ENCODE measurements at places on chromosomes 11 and 22.

- DNase-seq = no peak
Observed at GRCh38 chr11:112113539-112114457, 27.1 kb downstream of the SDHD start.

GRCh38 chr22:46537946-46538813 is 760 bp upstream of the CELSR1 start:
- DNase-seq = no peak

- no peak for DNase-seq
Observed at GRCh38 chr11:67044496-67044895, 12.2 kb upstream of the RHOD start.

- no peak for DNase-seq
Observed at GRCh38 chr11:79436919-79437277, 3.9 kb downstream of the TENM4 start.

- DNase-seq = no peak
Observed at GRCh38 chr11:34483106-34483874, 30.3 kb downstream of the ELF5 start.

- no peak for DNase-seq
Observed at GRCh38 chr11:9571763-9572115, 1.7 kb upstream of the WEE1 start.

DNA sequence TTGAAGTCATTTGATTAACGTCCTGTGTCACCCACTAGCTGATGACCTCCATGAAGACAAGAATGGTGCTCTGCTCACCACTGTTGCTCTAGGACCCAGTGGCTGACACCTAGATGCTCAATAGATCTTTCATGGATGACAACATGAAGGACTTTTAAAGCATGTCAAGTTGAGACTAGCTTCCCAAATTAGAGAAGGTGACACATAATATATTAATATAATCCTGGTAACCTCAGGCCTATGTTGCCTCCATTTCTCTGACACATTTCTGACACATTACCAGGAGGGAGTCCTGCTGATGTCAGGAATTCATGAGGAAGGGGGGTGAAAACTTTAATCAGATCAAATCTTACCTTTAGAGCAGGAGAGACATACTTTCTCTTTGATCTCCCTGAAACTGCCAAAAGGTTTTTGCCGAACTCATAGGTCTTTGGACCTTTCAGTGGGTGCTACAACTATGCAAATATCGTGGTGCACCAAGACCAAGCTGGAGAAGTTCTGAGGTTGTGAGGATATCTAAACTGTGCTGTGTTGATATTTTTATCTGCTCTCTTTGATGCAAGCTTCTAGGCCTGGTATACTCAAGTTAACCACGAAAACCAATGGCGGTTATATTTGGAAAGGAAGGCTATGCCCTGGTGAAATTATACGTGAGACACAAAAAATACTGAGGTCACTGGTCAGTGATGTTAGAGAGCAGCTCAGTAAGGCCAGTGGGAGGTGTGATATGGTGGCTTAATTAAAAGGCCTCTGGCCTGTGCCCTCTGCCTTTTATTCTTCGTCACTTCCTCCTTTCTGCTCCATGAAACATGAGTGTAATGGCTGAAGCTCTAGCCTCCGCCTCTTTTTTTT is 13.2 kb upstream of the AMPD3 start:
- DNase-seq = no peak

GRCh38 chr11:129374081-129374992 is 1.3 kb upstream of the BARX2 start:
- peak; percentile 16 for DNase-seq

- no peak for DNase-seq
Observed at GRCh38 chr11:134755535-134755934, 343.5 kb upstream of the B3GAT1 start.

- no peak for DNase-seq
Observed at GRCh38 chr11:62439785-62440602, 21.2 kb downstream of the SCGB1A1 start.

DNA sequence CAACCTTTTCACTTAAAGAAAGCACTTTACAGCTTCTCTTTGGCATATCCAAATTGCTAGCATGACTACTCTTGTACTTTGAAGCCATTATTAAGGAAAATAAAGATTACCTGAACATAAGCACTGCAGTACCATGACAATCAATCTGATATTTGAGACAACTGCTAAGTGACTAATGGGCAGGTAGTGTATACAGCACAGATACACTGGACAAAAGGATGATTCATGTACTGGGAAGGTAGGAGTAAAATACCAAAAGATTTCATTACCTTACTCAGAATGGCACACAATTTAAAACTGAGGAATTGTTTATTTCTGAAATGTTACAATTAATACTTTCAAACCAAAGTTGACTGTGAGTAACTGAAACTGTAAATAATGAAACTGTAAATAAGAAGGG is 1054.3 kb upstream of the TENM4 start:
- no peak for DNase-seq

DNA sequence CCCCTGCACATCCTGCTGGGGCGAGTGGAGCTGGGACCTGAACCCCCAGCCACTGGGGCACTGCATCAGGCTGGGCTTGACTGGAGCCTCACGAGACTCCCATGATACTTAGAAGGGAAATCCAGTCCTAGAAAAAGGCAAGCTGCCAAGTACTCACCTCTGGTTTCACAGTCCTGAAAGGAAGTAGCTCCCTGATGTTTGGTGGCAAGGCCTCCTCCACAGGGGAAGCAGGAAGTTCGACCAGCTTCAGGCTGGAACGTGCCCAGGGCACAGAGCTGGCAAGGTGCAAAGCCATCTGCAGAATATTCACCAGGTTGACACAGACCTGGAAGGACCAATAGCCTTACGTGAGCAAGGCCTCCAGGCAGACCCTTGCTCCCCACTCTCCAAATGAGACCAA is 26.8 kb upstream of the NRIP3 start:
- no peak for DNase-seq

GRCh38 chr11:70415642-70416395 is 17.5 kb downstream of the CTTN start:
- no peak for DNase-seq

- no peak for DNase-seq
Observed at GRCh38 chr22:38107692-38108515, 2.6 kb downstream of the BAIAP2L2 start.

GRCh38 chr11:129853518-129854231 is 38.0 kb downstream of the TMEM45B start:
- no peak for DNase-seq

DNA sequence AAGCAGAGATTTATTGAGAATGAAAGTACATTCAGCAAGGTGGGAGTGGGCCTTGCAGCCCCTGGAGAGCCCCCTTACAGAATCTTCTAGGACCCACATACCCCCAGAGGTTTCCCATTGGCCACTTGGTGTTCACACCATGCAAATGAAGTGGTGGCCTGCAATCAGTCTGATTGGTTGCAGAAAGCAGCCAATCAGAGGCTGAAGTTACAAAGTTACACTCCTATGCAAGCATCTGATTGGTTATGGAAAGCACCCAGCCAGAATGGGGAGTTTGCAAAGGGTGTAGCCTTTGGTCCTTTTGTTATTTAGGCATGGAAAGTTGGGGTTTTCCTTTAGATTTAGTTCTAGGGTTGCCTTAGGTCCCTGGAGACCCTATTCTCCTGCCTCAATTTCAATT is 34.9 kb downstream of the UVRAG start:
- no peak for DNase-seq

- DNase-seq = no peak
Observed at GRCh38 chr11:103433386-103434072, 324.3 kb downstream of the DYNC2H1 start.

DNA sequence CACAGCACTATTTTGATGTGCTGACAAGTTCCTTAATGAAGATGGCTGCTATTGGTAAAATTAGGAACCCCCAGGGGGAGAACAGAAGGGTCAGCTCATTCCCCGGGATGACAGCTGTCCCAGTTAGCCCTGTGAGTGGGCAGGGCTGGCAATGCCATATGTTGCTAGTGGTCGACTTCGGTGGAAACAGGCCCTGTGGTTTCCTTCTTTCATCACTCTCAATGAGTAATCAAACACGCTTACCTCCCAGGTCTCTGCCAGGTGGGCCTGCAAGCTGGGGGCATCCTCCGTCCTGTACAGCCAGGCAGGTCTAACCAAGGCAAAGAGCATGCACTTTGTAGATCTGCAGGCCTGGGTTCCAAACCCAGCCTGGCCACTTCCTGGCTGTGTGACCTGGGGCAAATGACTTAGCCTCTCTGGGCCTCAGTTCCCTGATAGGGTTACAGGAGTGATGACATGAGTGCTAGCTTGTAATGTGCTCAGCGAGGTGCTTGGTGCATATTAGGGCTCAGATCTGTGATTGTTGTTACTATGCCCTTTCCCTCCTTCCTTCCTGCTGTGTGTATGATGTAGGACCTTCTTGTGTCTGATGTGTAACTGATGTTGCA is 85.2 kb downstream of the TSPAN18 start:
- no peak for DNase-seq

DNA sequence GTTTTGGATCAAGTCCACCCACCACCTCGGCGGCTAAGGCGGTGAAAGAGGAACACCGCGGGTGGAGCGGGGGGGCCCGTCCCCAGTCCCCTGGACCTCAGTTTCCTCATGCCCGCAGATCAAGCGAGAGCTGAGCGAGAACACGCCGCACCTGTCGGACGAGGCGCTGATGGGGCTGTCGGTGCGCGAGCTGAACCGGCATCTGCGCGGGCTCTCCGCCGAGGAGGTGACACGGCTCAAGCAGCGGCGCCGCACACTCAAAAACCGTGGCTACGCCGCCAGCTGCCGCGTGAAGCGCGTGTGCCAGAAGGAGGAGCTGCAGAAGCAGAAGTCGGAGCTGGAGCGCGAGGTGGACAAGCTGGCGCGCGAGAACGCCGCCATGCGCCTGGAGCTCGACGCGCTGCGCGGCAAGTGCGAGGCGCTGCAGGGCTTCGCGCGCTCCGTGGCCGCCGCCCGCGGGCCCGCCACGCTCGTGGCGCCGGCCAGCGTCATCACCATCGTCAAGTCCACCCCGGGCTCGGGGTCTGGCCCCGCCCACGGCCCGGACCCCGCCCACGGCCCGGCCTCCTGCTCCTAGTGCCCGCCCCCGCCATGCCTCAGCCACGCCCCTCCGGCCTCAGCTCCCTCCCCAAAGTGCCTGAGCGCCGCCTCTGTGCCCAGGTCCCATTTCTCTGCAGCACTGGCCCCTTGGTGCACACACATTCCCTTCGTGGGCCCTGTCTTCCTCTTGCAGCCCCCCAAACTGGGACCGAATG is 12.7 kb downstream of the MAFF start:
- DNase-seq = no peak

- no peak for DNase-seq
Observed at GRCh38 chr22:43852573-43853327, 9.6 kb downstream of the SULT4A1 start.

DNA sequence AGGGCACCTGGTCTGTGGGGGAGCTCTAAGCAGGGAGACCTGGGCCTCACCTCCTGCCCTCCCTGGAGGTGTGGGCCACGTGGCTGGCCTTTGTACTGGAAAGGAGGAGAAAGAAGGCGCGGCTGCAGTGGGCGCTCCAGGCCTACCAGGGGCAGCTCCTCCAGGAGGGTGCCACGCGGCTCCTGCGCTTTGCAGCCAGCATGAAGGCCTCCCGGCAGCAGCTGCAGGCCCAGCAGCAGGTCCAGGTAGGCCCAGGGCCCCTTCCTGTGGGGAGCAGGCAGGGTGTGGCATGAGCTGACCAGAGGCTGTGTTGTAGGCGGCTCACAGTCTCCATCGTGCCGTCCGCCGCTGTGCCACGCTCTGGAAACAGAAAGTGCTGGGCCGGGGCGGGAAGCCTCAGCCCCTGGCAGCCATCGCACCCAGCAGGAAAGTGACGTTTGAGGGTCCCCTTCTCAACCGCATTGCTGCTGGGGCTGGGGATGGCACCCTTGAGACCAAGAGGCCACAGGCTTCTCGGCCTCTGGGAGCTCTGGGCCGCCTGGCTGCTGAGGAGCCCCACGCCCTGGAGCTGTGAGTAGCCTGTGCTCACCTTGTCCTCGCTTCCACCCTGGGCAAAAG is 48.6 kb downstream of the PISD start:
- no peak for DNase-seq

GRCh38 chr11:69968396-69969347 is 109.4 kb upstream of the ANO1 start:
- DNase-seq = no peak

DNA sequence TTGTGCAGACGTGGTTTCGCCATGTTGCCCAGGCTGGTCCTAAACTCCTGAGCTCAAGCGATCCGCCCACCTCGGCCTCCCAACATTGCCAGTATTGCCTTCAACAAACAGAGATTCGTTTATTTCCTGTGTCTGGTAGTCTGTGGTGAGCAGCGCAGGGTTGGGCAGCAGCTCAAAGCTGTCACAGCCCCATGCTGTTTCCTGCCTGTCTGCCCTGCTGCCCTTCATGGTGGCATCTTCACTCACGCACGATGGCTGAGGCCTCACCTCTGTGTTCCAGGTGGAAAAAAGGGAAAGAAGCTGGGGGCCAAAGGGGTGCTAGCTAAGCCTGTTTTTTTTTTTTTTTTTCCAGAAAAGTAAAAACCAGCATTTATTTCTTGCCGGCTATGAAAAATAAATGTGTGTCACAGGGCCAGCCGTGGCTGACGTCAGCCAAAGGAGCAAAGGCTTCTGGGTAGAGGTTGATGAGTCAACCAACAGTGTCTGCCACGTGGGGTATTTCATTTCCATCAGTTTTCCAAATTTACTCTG is 28.8 kb downstream of the TBC1D22A start:
- DNase-seq = no peak

DNA sequence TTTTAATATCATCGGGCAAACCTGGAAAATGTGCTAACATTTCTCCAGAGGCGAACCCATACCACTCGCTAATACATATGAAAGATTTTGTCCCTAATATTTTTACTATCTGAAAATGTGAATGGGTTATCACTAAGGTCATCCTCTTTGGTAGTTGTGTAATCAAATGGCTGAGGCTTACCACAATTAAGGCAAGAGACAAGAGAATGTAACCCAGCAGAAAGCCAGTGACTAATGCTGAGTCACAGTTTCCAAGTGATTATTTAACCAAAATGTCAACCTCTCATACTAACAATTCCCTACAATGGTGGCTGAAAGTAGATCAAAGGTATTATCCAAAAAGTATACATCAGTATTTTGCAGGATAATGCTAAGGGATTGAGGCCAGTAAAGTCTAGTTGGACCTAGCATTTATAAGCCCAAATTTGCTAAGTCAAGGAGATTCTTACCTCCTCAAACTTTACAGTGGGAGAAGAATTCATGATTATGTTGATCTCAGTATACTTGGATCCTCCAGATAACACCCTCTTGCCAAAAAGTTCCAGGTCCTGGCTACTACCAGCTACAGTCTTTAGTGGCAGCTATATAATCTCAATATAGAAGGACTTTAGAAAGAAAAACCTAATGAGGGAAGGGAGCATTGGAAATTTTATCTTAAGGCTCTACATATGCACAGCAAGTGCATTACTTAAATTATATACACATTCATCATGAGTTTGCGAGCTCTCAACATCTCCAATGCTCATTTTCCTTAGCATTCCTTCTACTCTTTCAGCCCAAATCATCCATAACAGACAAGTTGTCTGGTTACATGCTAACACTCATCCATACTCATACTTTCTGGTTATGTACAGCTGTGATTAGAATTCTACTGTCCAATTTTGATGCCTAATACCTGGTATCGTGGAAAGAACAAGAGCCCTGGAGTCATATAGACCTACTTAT is 25.4 kb downstream of the SIK3 start:
- DNase-seq = no peak

- no peak for DNase-seq
Observed at GRCh38 chr22:25777411-25777810, 35.4 kb downstream of the MYO18B start.

GRCh38 chr11:134840945-134841344 is 428.9 kb upstream of the B3GAT1 start:
- no peak for DNase-seq

- DNase-seq = no peak
Observed at GRCh38 chr11:69525516-69526452, 44.3 kb downstream of the LINC01488 start.

GRCh38 chr11:119578521-119579191 is 150.3 kb downstream of the NECTIN1 start:
- DNase-seq = no peak

Data from D721Med (cell line).